Activated CD4-positive, alpha-beta T cell treated with anti-CD3 and anti-CD28 coated beads, Interleukin-2, amount 50 U/mL, for 48 hours (primary cell): ENCODE measurements at places on chromosomes 7 and 10.

- no peak for DNase-seq
Measured at GRCh38 chr10:70908406-70909296, 20.3 kb upstream of the PCBD1 start.

GRCh38 chr10:35581655-35582054 lies 23.5 kb upstream of the GJD4 start:
- DNase-seq: no peak

- DNase-seq: no peak
Measured at GRCh38 chr10:122657255-122657654, 42.4 kb downstream of the C10orf120 start.

- DNase-seq: no peak
Measured at GRCh38 chr10:102283890-102284289, 38.6 kb downstream of the GBF1 start.

DNA sequence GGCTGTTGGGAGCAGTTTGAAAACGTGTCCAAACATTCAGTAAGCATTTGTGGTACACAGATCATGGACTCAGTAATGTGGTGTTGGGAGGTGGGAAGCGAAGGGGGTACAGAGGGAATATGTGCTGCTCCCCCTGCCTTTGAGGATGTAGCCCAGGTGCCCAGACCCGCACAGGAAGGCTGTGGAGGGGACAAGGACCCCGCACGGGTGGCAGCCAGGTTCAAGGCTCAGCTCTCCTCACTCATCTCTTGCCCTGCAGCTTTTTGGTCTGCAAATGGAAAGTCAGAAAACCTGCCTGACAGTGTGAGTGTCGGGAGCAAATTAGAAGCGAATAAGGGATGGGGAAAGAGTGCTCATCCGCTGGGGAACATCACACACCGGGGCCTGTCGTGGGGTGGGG lies 27.3 kb upstream of the EN2 start:
- no peak for DNase-seq

- DNase-seq: no peak
Measured at GRCh38 chr10:124717041-124717757, 27.0 kb downstream of the FAM53B start.

DNA sequence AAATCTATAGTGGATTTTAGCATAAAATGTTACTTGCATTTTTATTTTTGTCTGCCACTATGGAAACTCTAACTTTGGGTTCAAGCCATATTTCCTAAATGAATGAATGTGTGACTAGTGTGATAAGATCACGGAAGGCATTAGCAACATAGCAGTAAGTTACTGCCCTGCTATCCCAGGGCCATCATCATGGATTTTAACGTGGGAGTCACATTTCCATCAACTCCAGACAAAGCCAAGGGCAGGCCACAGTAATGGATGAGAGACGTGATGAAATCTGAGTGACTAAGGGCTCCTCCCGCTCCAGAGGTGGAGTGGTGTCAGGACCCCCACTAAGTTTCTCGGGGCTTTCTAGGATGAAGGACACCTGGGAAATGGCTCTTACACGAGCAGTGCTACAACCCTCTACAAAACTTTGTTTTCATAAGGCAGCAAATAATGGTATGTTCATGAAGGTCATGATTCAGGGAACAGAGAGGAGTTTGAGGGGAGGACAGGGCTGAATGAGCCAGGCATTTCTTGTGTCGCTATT lies 34.3 kb downstream of the C10orf120 start:
- DNase-seq: no peak

- no peak for DNase-seq
Measured at GRCh38 chr10:115654961-115655360, 561.8 kb downstream of the ATRNL1 start.

DNA sequence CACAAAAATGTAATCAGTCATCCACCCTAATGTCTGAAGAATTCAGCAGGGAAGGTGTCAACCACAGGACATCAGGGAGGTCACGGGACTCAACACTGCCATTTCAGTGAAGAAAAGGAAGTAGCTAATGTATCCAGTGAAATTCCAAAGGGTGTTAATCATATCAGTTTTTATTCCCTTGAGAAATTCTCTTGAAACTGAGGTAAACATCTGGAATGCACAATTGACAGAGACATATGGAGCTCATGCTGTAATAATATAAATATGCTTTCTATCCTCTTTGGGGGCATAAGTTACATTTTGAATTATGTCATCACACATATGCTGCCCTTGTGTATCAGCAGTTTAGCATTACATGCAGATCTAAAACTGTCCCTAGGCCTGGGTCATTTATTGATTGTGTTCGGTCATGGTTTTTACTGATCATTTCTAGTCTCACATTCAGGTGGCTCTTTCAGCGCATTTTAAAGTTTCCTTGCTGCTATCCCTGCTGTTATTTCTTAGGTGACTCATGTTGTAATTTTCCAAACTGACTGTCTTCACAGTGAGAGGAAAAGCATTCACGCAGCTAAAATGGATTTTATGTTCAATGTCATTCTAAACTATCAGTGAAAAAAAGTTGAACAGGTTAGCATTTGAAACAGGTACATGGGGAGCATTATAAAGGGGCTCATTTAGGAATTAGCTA lies 273.9 kb downstream of the TSPAN12 start:
- DNase-seq: no peak
